ENCODE measurements at places on chromosomes 5 and 9.

DNA sequence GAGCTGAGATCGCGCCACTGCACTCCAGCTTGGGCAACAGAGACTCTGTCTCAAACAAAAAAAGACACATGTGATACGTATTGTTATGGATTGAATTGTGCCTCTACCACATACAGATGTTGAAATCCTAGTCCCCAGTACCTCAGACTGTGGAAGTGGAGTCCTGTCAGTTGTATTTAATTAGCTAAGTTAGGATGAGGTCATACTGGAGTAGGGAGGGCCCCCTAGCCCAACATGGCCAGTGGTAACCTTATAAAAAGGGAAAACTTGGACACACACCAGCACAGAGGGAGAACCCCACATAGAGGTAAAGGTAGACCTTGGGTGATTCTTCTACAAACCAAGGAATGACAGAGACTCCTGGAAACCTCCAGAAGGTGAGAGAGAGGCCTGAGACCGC lies 119.8 kb downstream of the GADD45G start:
- DNase-seq, result no peak

DNA sequence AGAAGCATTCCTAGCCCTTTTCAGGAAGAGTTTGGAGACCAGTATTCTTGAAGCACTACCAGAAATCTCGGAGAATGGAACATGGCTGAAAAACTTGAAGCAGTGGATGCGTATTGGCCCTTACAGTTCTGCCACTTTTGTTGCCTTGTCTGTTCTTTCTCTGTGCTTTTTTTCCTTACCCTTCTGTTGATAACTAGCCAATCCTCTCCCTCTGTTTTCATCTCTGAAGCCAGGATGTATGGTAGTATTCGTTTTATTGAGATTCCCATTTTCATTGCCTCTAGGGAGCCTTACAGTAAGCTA lies 564 bp upstream of the CCNH start:
- DNase-seq, result peak; percentile 38

DNA sequence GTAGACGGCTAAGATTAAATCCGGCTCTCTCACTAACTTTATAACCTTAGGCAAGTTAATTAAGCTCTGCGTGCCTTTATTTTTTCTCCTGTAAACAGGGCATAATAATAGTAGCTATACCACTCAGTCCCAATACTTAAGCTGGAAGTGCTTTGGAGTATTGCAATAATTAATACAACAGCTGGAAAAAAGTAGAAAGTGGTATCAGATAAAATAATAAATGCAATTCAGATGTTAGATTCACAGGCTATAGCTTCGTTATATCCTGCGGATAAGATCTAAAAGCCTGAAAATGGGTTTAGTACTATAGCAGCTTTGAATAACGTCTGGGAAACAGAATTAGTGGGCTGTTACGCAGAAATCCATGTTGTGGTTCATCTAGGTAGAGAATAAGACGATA lies 51.8 kb downstream of the MEGF9 start:
- no peak for DNase-seq

DNA sequence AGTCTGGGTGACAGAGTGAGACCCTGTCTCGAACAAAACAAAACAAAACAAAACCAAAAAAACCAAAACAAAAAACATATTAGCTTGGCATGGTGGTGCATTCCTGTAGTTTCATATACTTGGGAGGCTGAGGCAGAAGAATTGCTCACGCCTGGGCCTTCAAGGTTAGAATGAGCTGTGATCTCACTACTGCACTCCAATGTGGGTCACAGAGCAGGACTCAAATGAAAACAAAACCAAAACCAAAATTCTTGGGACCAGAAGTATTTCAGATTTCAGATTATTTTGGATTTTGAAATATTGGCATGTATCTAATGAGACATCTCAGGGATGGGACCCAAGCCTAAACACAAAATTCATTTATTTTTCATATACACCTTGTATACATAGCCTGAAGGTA lies 80.2 kb downstream of the TMC1 start:
- DNase-seq, result no peak

- peak; percentile 91 for DNase-seq
Observed at GRCh38 chr9:112012026-112012902, 115.7 kb downstream of the UGCG start.

- DNase-seq, result no peak
Observed at GRCh38 chr9:110451726-110452125, 114.1 kb upstream of the TXNDC8 start.

DNA sequence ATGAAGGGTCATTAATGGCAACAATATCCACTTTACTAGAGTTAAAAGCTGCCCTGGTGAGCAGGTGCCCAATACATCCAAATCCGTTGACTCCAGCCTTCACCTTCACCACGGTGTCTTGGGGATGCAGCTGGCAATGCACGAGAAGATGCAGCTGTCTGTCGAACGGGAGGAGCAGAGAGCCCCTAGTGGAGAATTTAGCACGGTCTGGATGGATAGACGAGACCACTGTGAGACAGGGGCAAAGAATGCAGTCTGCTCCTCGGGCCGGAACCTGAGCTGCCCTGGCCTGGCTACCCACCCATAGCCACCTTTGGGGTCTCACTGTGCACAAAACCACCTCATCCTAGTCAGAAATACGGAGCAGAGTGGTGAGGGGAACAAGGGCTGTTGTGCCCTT lies 35.1 kb downstream of the ADRA1B start:
- no peak for DNase-seq

GRCh38 chr5:40904205-40904993 lies 4.9 kb upstream of the C7 start:
- DNase-seq, result peak; percentile 52

DNA sequence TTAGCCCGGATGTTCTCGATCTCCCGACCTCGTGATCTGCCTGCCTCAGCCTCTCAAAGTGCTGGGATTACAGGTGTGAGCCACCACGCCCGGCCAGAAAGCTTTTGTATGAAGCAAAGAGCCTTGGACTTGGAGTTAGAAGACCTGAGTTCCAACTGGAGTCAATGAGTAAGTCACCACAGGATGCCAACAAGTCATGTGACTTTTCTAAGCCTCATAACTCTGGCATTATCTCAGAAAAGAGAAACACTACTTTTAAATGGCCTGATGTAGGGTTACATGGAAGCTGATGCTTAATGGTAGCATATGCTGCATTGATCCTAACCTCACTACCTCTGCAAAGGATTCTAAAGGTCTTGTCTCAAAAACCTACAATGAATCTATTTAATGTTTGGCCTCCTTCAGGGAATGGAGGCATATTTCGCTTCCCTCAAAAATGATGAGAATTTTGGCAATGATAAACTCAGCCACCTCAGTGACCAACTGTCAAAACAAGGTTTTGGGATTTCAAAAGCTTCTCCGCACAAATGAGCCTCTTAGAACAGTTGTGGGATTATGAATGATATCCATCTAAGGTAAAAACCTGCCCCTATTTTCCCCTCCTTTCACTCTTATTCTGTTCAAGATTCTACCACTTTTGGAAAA lies 236.8 kb downstream of the ACTL7B start:
- DNase-seq, result no peak

- no peak for DNase-seq
Observed at GRCh38 chr9:98075332-98075805, 18.8 kb downstream of the NANS start.

GRCh38 chr5:90161414-90161813 lies 248.1 kb downstream of the CETN3 start:
- DNase-seq, result peak; percentile 24

- no peak for DNase-seq
Observed at GRCh38 chr5:39109606-39110005, 35.4 kb upstream of the RICTOR start.

DNA sequence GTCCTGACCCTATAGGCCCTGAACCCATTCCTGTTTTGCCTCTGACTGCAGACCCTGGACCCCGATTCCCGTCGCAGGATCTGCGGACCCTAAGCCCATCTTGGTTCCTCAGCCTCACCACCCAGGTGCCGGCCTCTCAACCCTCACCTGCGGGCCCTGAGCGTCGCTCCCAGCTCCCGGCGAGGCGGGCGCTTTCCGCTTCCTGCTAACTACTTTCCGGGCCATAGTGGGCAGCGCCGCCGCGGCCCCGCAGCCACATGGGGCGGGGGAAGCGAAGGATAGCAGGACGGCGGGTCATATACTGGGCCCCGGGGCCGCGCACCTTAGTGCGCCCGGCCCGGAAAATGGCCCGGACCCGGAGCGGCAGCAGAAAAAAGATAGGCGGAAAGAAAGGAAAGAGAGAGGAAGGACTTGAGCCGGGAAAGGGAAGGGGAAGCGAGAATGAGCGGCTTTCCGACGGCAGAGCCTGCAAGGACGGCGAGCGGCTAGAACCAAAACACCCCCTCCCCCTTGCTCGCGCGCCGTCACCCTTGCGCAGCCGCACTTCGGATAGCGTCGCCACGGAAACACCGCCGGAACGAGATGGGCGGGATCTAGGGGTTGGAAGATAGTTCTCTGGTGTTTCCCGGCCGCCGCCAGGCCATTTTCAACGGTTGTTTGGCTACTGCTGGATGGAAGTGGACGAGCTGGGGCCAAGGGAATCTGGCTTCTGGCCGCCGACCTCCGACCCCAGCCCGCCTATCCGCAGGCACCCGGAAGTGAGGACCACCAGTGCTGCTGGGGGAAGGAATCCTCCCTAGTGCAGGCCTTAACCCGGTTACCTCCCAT lies at the start of gene DCAF12:
DCAF12 (minus strand) TSS at position 492 of the 828 bp plus-strand sequence; CDS start at position 225, 267 bp downstream.
- DNase-seq, result peak; percentile 93

GRCh38 chr9:114153761-114154599 lies 1.4 kb upstream of the COL27A1 start:
- DNase-seq, result no peak

DNA sequence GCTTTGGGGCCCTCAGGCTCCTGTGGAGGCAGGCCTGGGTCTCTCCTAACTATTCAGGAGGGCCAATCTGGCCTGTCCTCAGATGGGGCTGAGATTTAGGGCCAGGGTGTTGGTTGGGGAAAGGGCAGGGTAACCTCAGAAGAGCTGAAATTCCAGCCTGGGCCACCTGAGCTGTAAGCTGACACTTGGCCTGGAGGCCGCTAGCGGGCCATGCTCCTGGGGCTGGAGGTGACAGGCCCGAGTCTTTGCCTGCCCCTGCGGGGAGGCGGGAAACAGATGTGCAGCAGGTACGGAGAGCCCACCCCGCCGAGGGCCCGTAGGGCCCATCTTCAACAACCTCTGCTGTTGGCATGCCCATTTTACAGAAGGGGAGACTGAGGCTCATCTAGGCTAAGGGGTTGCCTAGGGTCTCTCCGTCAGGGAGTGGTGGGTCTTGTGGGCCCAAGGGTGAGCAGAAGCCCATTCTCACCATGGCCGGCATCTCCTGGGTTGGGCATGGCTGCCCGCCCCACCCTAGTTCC lies 69.5 kb downstream of the RXRA start:
- no peak for DNase-seq

DNA sequence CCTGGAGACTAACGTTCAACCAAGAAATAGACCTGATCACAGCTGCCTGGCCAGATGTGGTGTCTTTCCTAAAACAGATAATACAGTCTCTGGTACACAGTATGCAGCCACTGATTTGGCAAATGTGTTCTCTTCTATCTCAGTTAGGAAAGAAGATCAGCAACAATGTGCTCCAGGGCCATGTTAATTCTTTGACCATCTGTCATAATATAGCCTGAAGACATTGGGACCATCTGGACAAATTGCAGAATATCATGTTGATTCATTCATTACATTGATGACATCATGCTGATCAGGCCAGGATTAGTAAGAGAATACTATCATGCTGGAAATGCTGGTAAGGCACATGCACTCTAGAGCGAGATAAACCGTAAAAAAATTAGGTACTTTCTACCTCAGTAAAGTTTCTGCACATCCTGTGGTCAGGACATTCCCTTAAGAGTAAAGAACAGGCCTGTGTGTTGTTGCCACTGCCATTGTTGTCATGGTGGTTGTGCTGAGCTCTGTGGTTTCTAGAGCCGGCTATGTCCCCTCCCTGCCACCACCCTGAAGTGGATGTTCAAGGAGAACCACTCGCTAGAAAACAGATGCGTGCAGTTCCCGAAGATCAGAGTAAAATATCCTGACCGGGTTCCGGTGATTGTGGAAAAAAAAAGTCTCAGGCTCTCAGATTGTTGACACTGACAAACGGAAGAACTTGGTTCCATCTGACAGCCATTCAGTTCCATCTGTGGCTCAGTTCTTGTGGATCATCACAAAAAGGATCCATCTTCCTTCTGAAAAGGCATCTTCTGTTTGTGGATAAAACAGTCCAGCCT lies 6.4 kb upstream of the JMY start:
- no peak for DNase-seq

DNA sequence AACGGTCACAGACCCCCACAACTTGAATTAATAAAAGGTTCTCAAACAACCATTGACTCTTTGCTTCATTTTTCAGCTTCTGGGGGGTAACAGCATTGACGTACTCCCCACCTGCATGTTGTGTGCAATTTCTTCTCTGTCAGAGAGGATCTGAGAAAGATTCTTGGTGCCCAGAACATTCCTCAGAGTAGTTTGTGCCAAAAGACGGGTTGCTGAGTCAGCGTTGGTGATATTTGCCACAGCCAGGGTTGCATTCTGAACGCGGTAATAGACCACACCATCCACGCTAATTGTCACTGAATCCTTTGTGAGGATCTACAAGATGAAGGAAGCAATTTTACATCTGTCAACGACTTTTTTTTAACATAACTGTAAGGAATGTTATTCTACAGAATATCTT lies 21.0 kb downstream of the STOM start:
- no peak for DNase-seq

GRCh38 chr5:161846746-161847145 lies 1.2 kb upstream of the GABRA1 start:
- peak; percentile 8 for DNase-seq

DNA sequence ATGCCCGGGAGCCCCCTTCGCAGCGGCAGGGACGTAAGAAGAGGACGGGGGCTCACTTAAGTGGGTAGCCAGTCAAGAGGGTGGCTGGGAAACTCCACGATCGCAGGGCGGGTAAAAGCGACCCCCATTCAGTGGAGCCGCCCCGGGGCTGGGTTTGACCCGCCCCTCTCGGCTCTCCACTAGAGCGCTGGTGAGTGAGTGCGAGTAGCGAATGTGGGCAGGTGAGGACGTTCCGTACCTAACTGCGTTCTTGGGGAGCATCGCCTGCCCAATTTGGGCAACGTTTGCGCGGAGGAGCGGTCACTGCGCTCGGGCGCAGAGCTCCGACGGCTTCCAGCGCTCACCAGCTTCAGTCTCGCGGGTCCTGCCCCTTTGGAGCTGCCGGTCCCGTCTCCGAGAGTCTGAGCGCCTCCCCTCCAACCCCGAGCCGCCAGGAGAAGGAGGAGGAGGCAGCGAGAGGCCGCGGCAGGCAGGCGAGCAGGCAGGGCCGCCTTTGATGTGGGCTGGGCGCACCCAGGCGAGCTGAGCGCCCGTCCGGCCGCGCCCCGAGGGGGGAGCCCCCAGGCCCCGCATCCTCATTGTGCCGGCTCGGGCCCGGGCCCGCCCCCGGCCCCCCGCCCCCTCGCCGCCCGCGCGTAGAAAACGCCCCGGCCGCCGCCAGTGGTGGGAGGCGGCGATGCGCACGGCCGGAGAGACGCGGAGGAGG lies at the start of gene FGF18:
FGF18 (plus strand) TSS at position 666 of the 706 bp plus-strand sequence. CDS start 553 bp downstream, outside the sequence.
- DNase-seq, result peak; percentile 74

Data from LoVo (cell line).